ENCODE measurements at places on chromosomes 3 and 15.

GRCh38 chr15:25170781-25171110, 216.0 kb downstream of the SNRPN start:
- DNase-seq, result no peak

DNA sequence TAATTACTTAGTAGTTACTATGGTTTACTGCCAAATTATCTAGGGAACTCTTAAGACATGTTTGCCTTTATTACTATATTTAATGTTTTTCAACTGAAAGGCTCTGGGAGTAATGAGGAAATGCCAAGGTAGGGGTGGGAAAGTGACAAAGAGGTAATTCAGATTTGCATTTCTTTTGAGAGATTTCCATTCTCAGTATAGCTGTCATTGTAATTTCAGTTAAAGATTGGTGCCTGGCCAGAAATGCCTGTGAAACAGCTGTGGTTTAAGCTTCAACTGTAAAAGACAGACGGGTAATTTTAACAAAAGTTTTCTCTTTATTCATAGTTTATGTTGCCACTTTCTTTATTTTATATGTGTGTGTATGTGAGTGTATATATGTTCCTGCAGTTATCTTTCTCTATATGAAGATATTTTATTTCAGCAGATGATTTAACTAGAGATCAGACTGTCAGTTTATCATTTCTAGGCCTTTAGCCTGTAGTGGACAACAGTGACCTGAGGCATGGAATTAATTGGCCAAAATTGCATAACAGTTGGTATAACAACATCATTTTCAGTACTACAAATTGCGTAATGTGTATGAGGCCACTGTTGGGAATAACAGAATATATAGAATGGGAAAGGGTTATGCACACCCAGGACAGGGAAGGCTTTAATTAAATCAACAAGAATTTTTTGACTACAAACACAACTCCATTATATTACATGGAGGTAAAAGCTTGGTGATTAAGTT, 119.0 kb downstream of the BBX start:
- DNase-seq, result no peak

GRCh38 chr3:27479806-27480543, 4.2 kb downstream of the SLC4A7 start:
- no peak for DNase-seq

GRCh38 chr3:148735597-148735996, 37.9 kb downstream of the AGTR1 start:
- no peak for DNase-seq

DNA sequence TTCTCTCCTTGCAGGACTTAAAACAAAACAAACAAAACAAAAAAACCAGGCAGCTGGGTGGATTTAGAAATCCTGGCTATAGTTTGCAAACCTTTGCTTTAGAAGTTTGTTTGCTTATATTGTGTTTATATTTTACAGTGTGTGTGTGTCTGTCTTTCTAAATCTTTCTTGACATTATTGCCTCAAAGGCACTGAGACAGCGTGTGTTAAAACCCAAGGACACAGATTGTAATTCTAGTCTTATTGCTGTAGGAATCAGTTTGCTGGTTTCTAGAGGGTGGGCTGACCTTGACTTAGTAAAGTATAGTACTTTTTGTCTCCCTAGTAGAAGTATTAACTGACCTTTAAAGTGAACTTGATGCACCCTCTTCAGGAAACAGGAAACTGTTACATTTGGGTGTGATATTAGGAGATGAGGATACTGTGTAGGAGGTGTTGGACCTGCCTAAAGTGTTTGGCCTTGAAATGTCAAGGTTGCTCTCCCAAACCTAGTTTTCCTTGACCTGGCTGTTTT, 71.0 kb downstream of the TCF12 start:
- DNase-seq, result no peak

GRCh38 chr15:69468241-69469121, 15.9 kb downstream of the RPLP1 start:
- peak; percentile 63 for DNase-seq

DNA sequence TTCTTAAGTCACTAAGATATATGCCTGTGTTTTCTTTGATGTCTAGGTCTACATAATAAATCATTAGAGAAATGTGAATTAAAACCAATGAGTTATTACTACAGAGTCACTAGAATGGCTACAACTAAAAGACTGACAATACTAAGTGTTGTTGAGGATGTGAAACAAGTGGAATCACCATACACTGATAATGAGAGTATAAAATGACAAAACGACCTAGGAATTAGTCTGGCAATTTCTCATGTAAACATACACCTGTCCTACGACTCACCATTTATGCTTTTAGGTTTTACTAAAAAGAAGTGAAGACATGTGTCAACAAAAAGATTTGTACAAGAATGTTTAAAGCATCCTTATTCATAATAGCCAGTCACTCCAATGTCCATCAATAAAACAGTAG, 75.2 kb upstream of the SATB1 start:
- DNase-seq, result no peak

- DNase-seq, result no peak
Measured at GRCh38 chr15:43492266-43492665, 690 bp downstream of the TP53BP1 start.

GRCh38 chr15:99452728-99453636, 112.8 kb upstream of the MEF2A start:
- no peak for DNase-seq

DNA sequence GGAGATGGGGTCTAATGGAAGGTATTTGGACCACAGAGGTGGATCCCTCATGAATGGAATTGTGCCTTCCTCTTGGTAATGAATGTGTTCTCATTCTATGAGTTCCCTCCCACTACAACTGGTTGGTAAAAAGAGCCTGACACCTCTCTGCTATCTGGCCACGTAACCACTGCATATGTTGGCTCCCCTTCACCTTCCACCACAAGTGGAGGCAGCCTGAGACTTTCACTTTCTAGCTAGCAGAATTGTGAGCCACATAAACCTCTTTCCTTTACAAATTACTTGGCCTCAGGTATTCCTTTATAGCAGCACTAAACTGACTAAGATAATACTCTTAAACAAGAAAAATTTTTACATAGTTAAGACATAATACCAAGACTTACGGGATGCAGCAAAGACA, 155.3 kb downstream of the NR1I2 start:
- peak; percentile 3 for DNase-seq

GRCh38 chr3:195895861-195896360, 12.4 kb downstream of the TNK2 start:
- DNase-seq, result peak; percentile 87

DNA sequence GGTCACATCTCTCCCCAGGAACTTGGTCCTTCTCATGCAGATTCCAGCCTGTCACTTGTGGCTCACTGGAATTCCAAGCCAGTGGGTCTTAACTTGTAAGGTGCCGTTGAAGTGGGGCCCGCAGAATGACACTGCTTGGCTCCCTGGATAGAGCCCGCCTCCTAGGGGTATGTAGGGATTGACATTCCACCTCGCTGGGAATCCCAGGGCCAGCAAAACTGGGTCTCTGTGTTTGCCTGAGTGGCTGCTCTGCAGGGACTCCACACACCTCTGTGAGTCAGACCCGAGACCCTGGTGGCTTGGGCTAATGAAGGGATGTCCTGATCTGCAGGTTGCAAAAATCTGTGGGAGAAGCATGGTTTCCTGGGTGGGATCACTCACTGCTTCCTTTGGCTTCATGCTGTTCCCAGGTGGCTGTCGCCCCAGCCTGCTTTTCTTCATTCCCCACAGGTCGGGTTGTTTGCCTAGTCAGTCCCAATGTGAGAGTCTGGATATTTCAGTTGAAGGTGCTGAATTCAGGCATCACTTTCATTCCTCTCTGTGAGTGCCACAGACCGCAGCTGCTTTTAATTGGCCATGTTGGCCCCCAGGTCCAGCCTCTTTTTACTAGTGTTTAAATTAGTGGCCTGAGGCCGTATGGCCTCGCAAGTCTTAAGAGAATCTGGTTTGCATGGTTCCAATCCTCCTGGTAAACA, 156.0 kb upstream of the TRIM42 start:
- no peak for DNase-seq
